Uterus (tissue), 4 donors: ENCODE measurements at places on chromosomes 16 and 17.

DNA sequence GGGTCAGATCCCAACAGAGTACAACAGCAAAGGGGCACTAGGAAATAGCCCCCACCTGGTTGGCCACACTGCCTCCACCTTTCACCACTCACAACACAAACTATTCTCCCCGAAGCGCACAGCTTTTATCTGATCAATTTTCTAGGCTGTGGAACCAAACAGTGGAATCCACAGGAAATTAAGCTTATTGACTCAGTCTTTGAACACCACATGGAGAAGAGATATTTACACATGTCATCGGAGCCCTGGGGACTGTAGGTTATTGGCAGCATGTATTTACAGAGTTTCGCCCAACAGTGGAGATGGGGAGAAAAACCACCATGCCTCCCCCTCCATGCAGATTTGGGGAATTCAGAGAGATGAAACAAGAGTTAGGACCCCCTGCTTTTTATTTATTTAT, 154.8 kb downstream of the XYLT1 start:
- DNase-seq, result no peak

GRCh38 chr17:40615068-40615840, 32.4 kb downstream of the SMARCE1 start:
- DNase-seq, result peak; percentile 55

DNA sequence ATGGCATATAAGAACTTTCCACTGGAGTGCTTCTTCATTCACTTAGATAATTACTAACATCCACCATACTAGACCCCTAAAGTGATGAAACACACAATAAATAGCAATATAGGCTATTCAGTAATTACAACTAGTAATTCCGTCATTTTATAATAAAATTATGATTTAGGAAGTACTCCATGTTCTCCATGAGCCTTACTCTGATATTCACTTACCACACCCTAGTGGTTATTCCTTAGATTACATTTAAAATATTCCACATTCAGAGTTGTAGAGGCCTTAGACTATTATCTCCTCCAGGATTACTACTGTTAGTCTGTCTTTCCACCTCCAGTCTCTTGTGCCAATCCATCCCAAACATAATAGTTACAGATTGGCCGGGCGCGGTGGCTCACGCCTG, 62.4 kb downstream of the STH start:
- DNase-seq, result no peak

DNA sequence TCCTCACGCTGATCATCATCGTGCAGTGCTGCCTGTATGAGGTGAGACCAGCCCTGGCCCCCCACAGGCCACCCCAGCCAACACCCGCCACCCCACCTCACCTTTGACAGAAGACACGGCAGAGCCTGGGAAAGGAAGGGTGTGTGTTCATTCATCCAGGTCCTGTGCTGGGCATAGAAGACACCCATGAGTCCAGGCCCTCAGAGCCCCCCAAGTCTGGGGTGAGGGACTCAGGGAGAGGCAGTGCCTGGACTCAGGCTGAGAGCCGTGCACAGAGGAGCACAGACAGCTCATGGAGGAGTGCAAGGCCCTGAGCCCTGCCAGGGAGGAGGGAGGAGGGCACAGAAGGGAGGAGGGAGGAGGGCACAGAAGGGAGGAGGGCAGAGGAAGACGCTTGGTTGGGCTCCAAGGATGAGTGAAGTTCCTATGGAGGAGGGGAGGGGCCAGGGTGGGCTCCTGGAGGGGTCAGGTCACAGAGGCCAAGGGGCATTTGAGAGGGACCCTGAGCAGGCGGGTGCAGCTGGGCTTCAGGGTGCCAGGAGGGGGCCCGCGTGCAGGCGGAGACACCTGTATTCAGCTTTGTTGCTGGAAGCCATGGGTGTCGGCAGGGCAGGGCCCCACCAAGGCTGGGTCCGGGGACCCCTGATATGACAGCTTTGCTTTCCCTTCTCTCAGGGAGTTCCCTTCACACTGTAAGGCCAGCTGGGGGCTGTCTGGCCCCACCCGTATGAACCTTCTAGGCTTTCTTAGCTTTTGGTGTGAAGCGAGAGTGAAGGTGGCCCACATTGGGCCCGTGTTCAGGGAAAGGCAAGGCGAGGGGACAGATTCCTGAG, 11.4 kb downstream of the TAX1BP3 start:
- no peak for DNase-seq

- DNase-seq, result no peak
Observed at GRCh38 chr17:45170280-45170930, 8.7 kb downstream of the HEXIM2 start.

GRCh38 chr17:10058921-10059683, 139.3 kb downstream of the GAS7 start:
- DNase-seq, result peak; percentile 18

DNA sequence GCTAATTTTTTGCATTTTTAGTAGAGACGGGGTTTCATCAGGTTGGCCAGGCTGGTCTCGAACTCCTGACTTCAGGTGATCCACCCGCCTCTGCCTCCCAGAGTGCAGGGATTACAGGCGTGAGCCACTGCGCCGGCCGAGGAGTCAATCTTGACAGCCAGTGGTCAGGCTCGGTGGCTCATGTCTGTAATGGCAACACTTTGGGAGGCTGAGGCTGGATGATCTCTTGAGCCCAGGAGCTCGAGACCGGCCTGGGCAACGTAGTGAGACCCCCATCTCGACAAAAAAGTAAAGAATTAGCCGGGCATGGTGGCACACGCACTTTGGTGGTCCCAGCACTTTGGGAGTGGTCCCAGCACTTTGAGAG, 608 bp upstream of the PGS1 start:
- DNase-seq, result no peak

- no peak for DNase-seq
Observed at GRCh38 chr16:56691885-56692284, 9.6 kb downstream of the MT1X start.
